NCI-H69 (cell line): ENCODE measurements at places on chromosomes 4 and X.

DNA sequence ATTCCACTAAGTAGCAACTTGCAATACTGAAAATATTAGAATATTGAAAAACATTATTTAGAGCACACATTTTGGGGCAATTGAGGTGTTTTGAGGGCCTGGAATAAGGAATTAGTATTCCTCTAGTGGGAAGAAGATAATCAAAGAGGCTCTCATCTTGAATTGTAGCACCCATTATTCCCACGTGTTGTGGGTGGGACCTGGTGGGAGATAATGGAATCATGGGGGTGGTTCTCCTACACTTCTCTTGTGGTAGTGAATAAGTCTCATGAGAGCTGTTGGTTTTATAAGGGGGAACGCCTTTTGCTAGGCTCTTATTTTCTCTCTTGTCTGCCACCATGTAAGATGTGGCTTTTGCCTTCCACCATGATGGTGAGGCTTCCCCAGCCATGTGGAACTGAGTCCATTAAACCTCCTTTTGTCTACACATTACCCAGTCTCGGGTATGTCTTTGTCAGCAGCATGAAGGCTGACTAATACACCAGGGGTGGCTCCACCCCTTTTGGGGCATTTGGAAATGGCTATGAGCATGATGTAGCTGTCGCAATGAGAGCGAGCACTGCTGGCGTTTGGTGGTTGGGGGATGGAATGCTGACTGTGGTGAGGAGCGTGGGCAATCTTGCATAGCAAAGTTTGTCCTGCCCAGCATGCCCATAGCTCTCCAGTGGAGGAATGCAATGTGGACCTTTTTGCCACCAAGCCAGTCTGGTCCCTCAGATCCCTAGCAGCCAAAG lies 308.2 kb downstream of the FRMPD4 start:
- no peak for DNase-seq

DNA sequence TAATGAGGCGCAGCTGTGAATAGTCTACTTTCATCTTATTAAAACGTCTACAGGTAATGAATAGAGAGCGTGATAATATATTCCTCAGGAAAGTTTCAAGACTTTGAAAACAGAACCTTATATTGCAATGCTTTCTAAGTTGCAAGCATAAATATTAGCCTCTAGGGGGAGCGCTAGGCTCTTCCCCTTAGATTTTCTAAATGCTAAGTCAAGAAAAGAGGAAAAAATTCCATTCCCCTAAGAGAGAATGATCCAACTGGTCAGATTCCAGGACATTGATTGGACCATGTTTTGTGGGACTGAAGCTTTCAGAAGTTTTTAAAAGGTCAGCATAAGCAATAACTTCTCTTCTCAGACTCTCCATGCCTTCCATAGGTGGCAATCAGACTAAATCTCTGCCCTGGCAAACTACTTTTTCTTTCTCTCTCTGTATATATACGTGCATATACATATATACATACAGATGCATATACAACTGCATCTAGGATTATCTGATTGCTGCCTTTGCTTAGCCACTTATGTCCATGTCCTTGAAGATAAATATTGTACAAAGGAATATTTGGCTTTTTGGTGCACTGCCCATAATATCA lies 492.9 kb downstream of the INPP4B start:
- DNase-seq, result peak; percentile 59

- DNase-seq, result peak; percentile 18
Measured at GRCh38 chrX:107396783-107397182, 52.7 kb upstream of the FRMPD3 start.

DNA sequence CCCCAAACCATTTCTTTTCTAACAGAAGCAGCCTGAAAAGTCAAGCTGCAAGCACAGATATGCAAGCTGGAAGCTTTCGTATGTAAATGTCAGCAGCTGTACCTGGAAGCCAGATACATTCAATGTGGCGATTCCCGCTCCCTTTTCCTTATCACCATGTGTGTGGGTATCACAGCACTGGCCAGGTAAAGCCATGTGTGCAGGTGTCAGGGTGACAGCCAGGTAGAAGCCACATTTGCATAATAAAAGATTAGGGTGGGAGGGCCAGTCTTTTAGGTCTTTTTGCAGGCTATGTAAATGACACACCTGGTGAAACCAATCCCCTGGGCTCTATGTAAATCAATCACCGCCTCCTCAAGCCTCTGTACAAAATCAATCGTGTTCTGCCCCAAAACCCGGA lies 50.1 kb downstream of the RXFP1 start:
- DNase-seq, result peak; percentile 61

DNA sequence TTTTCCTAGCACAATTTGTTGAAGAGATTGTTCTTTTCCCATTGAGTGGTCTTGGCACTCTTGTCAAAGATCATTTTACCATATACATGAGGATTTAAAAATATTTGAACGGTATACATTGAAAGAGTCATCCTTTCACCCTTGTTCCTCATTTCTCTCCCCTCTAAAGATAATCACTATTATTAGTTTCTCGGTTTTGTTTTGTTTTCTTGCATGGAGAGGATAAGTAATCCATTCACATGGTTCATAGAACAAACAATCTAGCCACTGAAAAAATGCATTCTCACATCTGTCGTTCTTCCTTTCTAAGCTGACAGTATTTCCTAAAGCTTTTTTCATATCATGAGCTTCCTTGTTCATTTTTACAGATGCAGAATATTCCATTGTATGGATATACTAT lies 39.2 kb upstream of the MSMO1 start:
- DNase-seq, result peak; percentile 19

DNA sequence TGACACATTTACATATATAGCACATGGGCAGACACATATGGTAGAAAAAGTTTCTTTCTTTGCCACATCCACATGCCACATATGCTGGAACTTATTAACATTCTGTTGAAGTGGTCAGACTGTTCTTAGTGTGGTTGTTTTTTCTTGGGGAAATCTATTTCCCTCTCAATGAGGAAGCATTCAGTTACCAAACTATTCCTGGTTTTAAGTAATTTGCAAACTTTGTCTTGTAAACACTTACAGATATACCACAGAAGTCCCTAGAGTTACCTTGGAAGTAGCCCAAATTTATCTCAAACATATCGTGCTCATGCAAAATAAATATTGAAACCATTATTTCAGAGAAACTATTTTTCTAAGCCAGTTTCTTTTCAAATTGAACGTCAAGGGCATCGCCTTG lies 625.5 kb upstream of the INTU start:
- no peak for DNase-seq

- no peak for DNase-seq
Measured at GRCh38 chr4:67234296-67234695, 311.0 kb downstream of the CENPC start.

- DNase-seq, result no peak
Measured at GRCh38 chrX:43682726-43683125, 26.6 kb downstream of the MAOA start.

GRCh38 chrX:13123247-13123856 lies 78.9 kb upstream of the FAM9C start:
- DNase-seq, result peak; percentile 36

- peak; percentile 93 for DNase-seq
Measured at GRCh38 chr4:175705407-175705806, 106.7 kb downstream of the GPM6A start.

GRCh38 chrX:76109654-76110053 lies 63.2 kb upstream of the PBDC1 start:
- DNase-seq, result no peak

GRCh38 chrX:74911494-74911893 lies 13.8 kb downstream of the NEXMIF start:
- no peak for DNase-seq

DNA sequence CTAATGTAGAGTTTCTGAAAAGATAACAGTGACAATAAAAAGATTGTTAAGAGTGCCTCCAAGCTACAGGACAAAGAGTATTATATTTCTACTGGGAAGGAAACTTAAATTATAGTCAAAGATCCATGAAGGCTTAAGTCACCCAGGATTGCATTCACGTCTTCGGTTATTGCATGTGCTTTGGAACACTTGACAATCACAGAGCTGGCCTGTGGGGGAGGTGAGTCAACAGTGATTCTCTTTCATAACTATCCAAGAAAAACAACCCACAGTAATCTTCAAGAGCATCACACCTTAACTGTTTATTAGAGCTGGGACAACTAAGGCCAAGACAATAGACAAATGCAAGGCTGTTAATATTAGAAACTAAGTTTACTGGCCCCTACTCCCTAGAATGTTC lies 40.3 kb downstream of the PDGFC start:
- peak; percentile 4 for DNase-seq

GRCh38 chr4:70627620-70628019 lies 924 bp upstream of the ENAM start:
- no peak for DNase-seq

DNA sequence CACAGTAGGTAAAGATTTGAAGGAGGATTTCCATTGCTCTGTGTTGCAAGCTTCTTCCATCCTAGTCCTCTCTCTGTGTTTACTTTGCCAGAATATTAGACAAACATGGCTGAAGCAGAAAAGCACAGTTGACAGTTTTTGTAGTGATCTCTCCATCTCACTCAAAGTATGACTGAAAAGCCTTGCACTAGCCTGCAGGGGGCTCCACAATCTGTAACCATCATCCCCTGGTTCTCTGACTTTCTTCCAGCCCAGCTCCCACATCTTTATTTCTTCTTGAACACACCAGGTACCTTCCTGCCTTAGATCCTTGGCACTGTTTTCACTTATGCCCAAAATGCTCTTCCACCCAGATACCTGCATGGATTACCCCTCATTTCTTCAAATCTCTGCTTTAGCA lies 34.1 kb upstream of the HHIP start:
- peak; percentile 32 for DNase-seq

DNA sequence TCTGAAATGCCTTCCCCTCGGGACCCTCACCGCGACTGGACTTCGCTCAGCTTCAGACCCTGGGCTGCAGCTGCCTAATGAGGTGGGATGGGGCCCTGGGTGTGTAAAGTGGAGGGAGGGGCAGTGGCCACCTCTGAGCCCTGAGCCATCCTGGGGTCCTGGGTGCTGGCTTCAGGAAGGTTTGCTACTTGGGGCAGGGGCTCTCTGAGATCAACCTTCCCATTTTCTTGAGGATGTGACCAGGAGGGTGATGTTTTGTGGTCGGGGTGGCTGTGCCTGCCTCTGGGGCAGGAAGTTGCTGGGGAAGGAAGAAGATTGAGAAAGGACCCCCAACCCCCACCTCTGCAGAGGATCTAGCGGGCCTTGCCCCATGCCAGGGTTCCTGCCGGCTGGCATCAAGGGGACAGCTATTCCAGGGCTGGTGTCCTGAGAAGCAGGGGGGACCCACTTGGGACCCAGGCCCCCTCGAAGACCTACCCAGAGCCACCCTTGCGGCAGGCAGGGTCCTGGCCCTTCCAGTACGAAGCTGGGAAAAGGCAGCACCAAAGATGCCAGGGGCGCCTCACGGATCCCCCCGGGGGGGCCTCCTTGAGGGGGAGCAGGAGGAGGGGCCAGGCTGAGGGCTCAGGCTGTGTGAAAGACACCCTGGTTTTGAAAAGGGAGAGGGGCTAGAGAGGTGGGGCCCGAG lies 6.5 kb downstream of the SH3BP2 start:
- no peak for DNase-seq
